ENCODE measurements at places on chromosomes 11 and 22. TPM values are rescaled to one million over a fixed set of nuclear protein-coding genes. Genes with fewer than 3 reads are reported as not detected.

The C11orf91 gene
- total RNA-seq: 0.22 TPM

The ALX4 gene
- total RNA-seq: not detected

The IGF2 gene
- 1.5 TPM for total RNA-seq

- no peak for DNase-seq
These were observed 8.9 kb downstream of the TTC28 start for GRCh38 chr22:28670756-28671155.

DNA sequence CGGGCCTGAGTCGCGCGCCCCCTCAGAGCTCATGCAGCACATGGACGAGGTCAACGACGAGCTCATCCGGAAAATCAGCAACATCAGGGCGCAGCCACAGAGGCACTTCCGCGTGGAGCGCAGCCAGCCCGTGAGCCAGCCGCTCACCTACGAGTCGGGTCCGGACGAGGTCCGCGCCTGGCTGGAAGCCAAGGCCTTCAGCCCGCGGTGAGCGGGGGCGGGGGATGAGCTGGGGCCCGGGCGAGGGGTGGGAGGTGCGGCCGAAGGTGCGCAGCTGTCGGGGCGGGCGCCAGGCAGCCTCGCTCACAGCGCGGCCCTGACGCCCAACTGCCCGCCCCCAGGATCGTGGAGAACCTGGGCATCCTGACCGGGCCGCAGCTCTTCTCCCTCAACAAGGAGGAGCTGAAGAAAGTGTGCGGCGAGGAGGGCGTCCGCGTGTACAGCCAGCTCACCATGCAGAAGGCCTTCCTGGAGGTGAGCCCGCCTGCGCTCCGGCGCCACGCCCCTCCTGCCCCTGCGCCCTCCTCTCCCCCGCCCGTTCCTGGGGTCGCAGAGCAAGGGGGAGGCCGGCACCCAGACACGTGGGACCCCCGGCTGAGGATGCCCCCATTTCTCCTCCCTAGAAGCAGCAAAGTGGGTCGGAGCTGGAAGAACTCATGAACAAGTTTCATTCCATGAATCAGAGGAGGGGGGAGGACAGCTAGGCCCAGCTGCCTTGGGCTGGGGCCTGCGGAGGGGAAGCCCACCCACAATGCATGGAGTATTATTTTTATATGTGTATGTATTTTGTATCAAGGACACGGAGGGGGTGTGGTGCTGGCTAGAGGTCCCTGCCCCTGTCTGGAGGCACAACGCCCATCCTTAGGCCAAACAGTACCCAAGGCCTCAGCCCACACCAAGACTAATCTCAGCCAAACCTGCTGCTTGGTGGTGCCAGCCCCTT, 20.5 kb downstream of the EPS8L2 start:
- peak; percentile 65 for DNase-seq

DNA sequence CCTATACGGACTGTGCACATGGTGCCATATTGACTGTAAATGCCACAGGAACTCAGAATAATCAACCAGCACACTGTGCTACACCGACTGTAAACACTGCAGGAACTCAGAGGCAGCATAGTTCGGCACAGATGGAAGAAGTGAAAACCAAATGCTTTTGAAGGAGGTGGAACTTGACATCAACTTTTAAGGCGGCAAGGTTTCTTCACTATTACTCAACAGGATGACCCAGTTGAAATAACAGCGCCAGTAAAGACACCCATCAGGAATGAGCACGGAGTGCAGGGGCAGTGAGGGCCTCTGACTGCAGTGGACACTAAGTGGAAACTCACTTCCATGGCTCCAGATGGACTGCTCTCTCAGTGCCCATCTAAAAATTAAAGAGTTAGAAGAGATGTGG, 15.7 kb downstream of the TESMIN start:
- DNase-seq: no peak

DNA sequence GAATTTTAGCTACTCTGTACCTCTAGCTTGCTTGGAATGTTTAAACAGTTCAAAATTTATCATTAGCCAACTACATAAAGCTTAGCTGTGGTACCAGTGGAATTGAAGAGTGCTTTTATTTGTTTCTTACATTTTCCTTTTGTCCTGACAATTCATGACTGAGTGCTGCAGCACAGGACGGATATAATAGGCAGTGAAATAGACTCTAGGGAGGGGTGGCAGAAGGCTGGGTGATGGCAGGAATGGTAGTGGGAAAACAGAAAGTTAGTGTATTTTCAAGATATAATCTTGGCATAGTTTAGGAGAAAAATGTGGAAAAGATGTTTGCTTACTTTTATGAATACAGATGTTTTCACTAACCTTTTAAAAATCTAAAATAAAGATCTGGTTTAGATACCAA, 31.1 kb upstream of the ARHGAP32 start:
- DNase-seq: no peak

DNA sequence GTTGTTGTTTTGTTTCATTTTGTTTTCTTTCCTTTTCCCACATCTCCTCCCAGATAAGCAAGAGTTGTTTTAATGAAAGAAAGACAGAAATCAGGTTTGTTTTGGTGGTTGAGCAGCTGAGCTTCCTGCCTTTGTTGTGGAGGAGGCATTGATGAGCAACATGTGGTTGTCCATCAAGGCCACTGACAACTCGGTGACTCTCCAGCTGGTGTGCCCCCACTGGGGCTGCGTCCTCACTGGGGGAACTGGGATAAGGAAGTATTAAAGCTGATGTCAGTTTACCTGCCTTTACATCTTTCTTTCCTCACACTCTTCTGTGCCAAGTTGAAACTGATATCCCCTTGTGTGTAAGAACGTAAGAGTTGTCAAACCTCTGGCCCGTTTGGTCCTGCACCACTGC, 5.9 kb downstream of the VPS26B start:
- DNase-seq: no peak

GRCh38 chr11:1576825-1577224, 4.8 kb upstream of the DUSP8 start:
- DNase-seq: no peak

DNA sequence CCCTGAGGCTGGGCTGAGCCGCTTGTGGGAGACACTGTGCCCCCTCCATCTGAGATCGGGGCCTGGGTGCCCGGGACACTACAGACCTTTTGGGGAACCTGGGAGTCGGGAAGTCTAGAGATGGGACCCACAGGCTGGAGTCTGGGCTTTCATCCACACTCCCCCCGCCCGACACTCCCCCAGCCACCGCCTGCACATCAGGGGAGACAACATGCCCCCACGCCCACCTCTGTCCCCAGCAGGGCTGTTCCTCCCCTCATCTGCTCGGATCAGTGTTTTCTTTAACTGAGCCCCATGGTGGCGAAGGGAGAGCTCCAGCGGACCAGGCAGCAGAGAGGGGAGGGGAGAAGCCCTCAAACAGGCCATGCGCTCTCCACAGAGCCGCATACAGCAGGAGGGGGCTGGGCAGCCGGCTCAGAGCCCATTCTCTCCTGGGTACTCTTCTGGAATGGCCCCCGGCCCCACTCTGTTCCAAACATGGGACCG, 174.7 kb downstream of the IGLL1 start:
- peak; percentile 20 for DNase-seq

GRCh38 chr11:64742889-64743590, 902 bp downstream of the RASGRP2 start:
- DNase-seq: peak; percentile 83

DNA sequence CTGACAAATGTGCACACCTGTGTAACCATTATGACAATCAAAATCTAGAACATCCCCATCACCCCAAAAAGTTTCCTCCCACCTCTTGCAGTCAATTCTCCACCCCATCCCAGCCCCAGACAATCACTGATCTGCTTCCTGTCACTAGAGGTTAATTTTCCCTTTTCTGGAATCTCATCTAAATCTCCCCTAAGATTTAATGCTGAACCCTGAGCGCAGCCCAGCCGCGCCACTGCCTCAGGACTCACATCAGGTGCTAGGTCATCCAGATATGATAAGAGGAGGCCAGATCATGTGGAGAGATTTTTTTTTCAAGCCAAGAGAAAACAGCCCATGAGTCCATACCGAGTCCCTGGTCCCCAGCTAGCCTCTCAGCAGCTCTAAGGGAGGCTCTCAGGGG, 4.3 kb upstream of the TMPRSS13 start:
- DNase-seq: no peak

DNA sequence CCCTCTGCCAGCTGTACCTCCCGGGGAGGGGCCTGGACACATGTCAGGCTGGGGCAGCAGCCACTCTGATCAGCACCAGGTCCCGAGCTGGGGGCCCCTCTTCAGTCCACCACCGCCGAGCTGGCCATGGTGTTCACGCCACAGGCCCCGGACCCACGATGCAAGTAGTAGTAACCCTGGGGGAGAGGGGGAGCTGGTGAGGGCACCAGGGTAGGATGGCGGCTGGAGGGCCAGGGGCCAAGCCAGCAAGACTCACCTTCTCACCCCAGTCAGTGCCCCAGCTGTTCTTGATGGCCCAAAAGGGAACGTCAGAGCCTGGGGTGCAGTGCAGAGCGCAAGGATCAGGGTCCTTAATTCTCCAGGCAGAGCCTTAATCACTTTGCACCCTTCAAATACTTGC, 4.6 kb downstream of the CTSF start:
- no peak for DNase-seq

Data from WTC11 (cell line).